ENCODE measurements at places on chromosomes 3 and 15.

DNA sequence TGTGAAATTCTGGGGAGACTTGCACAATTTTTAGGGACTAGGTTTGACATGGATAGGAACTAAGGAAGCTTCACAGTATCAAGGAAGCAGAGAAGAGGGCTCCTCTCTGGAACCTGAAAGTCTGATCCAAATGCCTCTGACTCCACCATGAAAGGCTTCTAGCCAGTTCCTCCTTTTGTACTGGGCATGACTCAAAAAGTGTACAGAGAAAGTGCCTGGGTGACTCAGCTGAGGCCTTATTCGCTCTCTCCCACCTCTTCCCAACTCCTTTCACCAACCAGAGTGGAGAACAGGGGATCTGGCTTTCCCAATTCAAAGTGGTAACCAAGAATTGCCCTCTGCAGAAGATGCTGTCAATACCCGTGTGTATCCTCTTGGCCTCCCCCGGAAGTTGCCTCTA, 342.9 kb upstream of the PROK2 start:
- no peak for DNase-seq

DNA sequence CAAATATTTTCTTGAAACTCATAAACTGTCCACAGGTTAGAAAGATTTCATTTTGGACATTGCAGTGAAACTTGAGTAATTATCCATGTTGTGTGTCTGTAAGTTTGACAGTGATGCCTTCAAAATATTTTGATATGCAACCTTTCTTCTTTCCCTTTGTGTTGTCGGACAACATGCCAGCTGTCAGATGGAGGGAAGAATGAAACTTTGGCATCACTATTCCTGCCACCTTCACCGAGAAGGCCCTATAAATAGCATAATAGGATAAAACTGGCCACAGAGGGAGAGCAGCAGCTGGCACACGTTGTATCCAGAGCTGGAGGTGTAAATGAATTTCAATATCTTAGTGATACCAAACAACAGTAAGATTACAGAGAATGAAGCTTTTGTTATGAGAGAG, 436.7 kb upstream of the CFAP20DC start:
- DNase-seq, result no peak

DNA sequence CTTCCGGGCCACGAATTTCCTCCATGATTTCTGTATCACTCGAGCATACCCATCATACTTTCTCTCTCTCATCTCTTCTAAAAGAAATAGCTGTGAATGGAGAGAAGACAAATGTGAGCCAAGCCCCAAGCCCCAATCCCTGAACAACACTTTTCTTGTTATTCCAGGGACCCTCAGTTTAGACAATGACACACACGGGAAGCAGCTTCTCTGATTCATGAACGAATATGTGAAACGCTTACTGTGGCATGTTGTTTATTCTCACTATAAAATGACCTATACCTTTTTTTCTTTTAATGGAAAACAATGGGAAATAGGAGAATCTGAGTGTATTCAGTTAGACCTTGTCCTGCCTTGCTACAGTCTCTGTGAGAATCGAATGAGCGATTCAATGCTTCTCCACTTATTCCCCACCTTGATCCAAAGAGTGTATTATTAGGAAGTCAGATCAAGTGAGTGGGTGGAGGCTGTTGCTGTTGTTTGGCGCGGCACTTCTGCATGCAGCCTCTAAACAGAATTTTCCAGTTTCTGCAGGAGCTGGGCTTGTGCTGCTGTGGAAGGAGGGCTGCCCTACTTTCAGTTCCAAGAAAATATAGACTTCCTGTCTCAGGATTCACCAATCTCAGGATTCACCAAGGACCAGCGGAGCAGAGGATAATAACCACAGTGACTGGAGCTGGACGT, 32.4 kb upstream of the LDHAL6B start:
- DNase-seq, result no peak

GRCh38 chr3:4774531-4774930, 204.7 kb upstream of the BHLHE40 start:
- no peak for DNase-seq

DNA sequence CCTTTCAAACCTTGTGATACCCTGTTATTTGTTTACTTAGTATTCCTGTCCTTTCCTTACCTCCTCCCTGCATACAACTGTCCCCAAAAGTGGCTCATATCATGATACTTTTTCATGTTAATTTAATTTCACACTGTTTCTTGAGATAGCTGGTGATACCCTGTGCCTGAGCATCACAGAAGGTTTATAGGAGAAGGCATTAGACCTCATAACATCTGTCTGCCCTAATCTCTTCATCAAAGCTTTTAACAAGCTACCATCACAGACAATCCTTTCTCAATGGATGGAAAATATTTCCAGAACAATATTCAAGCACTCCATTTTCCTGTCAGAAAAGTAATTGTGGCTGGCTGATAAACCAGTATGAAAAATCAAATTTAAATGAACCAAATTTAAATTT, 81.6 kb downstream of the SSR3 start:
- no peak for DNase-seq

- DNase-seq, result no peak
Measured at GRCh38 chr3:12653747-12654146, 10.2 kb downstream of the RAF1 start.

- no peak for DNase-seq
Measured at GRCh38 chr3:5690490-5690889, 503.0 kb downstream of the EDEM1 start.

- no peak for DNase-seq
Measured at GRCh38 chr3:146715170-146715569, 110.0 kb upstream of the PLSCR5 start.

- no peak for DNase-seq
Measured at GRCh38 chr3:172261054-172261453, 187.2 kb downstream of the GHSR start.

DNA sequence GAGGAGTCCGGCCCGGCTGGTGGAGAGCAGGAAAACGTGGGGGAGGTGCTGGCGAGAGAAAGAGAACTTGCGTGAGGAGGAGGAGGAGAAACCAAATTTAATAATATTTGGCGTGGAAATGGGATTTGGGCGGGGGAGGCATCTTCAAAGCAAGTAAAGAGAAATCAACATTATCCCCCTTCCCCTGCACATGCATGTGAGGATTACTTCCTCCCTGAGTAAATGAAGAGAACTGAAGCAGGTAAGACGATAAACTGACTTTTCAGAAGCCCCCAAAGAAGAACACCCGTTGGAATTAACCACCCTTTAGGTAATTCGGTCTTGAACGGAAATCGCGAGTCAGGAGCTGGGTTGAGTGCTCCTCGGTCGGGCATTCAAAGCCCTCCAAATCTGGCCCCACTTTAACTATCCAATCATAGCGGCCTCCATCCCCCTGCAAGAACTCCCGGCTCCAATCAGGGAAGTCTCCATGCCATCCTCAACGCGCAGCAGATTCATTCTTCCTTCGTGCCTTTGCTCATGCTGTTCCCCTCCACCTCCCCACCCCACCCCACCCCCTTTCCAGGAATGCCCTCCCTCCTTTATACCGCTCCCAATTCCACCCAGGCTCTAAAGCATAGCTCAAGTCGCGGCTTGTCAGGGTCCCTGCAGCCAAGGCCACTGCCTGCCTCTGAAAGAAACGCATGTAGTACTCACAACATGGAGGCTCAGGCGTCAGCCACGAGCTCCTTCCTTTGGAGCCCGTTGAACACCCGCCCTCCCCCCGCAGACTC, 545 bp upstream of the RFX7 start:
- DNase-seq, result no peak

GRCh38 chr3:100992231-100993012, 799 bp downstream of the ABI3BP start:
- no peak for DNase-seq

GRCh38 chr3:147497286-147497685, 88.1 kb downstream of the ZIC1 start:
- no peak for DNase-seq

- DNase-seq, result no peak
Measured at GRCh38 chr3:183827809-183828537, 2.6 kb upstream of the MAP6D1 start.

DNA sequence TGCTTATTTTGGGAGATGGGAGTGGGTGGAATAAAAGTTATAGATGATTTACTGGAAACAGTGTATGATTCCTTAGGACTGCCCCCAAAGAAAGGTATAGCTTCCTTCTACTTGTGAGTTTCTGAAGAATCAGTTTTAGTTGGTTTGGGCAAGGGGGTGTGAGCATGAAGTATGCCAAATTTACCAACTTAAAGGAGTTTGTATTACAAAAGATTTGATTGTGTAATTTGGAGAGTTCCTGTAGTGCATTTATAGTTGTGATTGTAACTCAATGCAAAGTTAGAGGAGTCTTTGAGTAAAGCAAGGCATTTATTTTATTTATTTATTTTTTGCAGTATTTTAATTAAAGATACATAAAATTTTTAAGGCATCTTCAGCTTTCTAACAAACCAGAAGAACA, 42.8 kb downstream of the TSC22D2 start:
- no peak for DNase-seq

DNA sequence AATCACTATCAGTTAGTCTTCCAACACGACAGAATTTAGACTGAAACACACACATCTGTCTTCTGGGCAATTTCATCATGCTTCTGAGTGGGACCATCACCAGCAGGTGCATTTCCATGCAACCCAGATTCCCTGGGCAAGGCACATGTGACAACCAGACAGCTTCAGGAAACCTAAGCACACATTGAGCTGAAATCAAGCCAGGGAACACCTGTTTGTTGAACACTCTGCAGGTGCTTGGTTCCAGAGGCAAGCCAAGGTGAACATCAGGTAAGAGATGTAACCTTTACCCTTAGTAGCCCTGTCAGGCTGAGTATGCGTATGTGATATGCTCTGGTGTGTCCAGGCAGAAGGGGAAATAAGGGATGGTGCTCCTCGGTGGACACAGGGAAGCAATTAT, 3.3 kb upstream of the PSMD2 start:
- no peak for DNase-seq

- DNase-seq, result no peak
Measured at GRCh38 chr15:29969562-29970401, 113.0 kb upstream of the GOLGA8J start.

DNA sequence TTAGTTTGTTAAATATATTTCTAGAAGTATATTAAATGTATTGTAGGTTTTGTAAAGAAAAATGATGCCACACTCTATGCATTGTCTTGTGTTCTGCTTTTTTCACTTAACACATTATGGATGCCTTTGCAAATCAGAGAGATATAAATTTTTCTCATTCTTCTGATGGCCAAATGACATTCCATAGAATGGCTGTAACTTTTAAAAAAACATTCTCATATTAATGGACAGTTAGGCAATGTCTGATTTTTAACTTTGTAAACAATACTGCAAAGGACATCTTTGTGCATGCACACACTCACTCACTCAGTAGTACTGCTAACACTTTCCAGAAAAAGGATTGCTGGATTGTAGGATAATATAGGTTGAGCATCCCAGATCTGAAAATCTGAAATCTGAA, 195.9 kb downstream of the ITPR1 start:
- DNase-seq, result no peak
